ENCODE measurements at places on chromosomes 1 and 21. TPM values are rescaled to one million over a fixed set of nuclear protein-coding genes. Genes with fewer than 3 reads are reported as not detected.

- H3K27ac ChIP-seq: no peak overlapping the region
- DNase-seq: no peak
- no peaks in the 10 kb centered on the region for H3K36me3 ChIP-seq
- no peaks in the 10 kb centered on the region for H3K4me1 ChIP-seq
- H3K27me3 ChIP-seq: no peaks in the 10 kb centered on the region
These were observed 32.0 kb downstream of the TRIM67 start for GRCh38 chr1:231193710-231194340.

GRCh38 chr1:156816561-156817328 lies at the start of gene SH2D2A:
Gene SH2D2A, minus strand, starts transcription at chr1:156816848. Its CDS starts 140 bp downstream, at chr1:156816708.
- no peak within 1 kb of the TSS for H3K4me3 ChIP-seq
- no peak for DNase-seq
- peaks cover 47% of the 10 kb centered on the region for H3K27me3 ChIP-seq

- H3K36me3 ChIP-seq: no peaks in the 10 kb centered on the region
- H3K4me3 ChIP-seq: no peak overlapping the region
- no peak overlapping the region for H3K27ac ChIP-seq
These were observed 2.3 kb upstream of the EPS8L3 start for GRCh38 chr1:109765896-109766615.

- no peaks in the 10 kb centered on the region for H3K36me3 ChIP-seq
- H3K4me3 ChIP-seq: no peak overlapping the region
- no peak overlapping the region for H3K27ac ChIP-seq
- no peaks in the 10 kb centered on the region for H3K27me3 ChIP-seq
These were observed 466.1 kb downstream of the KCNT2 start for GRCh38 chr1:196142111-196142640.

- DNase-seq: no peak
- H3K27me3 ChIP-seq: no peaks in the 10 kb centered on the region
- H3K36me3 ChIP-seq: no peaks in the 10 kb centered on the region
These were observed 5.7 kb upstream of the IVL start for GRCh38 chr1:152902636-152903035.

DNA sequence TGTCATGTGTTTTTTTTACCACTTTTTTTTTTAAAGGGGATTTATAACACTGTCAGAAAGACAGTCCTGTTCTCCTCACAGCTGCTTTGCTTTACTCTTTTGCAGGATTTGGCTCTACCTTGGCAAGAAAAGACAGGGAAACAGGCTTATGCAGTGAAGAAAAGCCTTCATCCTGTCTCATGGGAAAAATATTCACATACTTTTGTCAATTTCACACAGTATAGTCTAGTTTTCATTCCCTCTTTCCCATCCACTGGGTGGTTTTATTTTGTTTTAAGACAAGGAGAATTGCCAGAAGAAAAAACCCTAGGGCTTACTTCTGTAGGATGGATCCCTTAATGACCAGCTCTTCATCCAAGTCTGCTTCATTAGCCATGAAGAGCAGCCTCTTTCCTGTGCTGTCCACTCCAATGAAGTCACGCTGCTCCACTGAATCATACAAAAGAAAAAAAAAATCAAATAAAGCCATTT lies 60.0 kb downstream of the EIF2B3 start:
- no peak overlapping the region for H3K4me3 ChIP-seq
- H3K4me1 ChIP-seq: no peaks in the 10 kb centered on the region
- DNase-seq: no peak
- no peak overlapping the region for H3K27ac ChIP-seq
- no peaks in the 10 kb centered on the region for H3K27me3 ChIP-seq

GRCh38 chr1:231310391-231310934 lies 27.2 kb downstream of the EXOC8 start:
- H3K4me1 ChIP-seq: no peaks in the 10 kb centered on the region
- no peak for DNase-seq
- H3K27ac ChIP-seq: no peak overlapping the region
- no peaks in the 10 kb centered on the region for H3K36me3 ChIP-seq
- no peak overlapping the region for H3K4me3 ChIP-seq

GRCh38 chr1:183546427-183546826 lies 43.8 kb downstream of the NCF2 start:
- no peak overlapping the region for H3K4me3 ChIP-seq
- H3K27me3 ChIP-seq: no peaks in the 10 kb centered on the region
- peaks cover 15% of the 10 kb centered on the region for H3K4me1 ChIP-seq
- H3K36me3 ChIP-seq: peaks cover 55% of the 10 kb centered on the region
- no peak for DNase-seq

GRCh38 chr1:104636581-104636980 lies 886.9 kb downstream of the AMY1C start:
- no peaks in the 10 kb centered on the region for H3K36me3 ChIP-seq
- H3K27me3 ChIP-seq: no peaks in the 10 kb centered on the region
- H3K4me3 ChIP-seq: no peak overlapping the region
- H3K27ac ChIP-seq: no peak overlapping the region

Gene SLC1A7
- not detected for total RNA-seq

Gene LRRC7
- total RNA-seq: not detected

- peaks cover 21% of the 10 kb centered on the region for H3K4me1 ChIP-seq
- no peaks in the 10 kb centered on the region for H3K36me3 ChIP-seq
- H3K27me3 ChIP-seq: no peaks in the 10 kb centered on the region
- H3K27ac ChIP-seq: no peak overlapping the region
- no peak for DNase-seq
- H3K4me3 ChIP-seq: no peak overlapping the region
These were observed 42.5 kb downstream of the C1orf21 start for GRCh38 chr1:184429335-184429734.

- no peak overlapping the region for H3K4me3 ChIP-seq
- no peaks in the 10 kb centered on the region for H3K27me3 ChIP-seq
- H3K36me3 ChIP-seq: no peaks in the 10 kb centered on the region
- no peak for DNase-seq
These were observed 156.0 kb downstream of the TGFB2 start for GRCh38 chr1:218501161-218501560.

DNA sequence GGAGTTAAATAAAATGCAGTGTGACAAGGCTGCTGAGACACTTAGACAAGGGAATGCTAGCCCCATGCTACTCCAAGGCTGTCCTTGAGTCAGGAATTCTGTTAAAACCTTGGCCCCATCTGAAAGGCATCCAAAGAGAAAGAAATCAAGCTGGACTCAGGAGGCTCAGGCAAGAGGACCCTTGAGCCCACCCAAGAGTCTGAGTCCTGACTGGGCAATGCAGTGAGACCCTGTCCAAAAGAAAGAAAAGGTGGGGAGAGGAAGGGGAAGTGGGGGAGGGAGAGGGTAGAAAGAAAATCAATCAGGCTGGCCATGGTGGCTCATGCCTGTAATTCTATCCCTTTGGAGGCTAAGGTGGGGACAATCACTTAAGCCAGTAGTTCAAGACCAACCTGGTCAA lies 26.7 kb downstream of the CLSTN1 start:
- peak overlapping the region; percentile 47 for H3K27ac ChIP-seq
- H3K27me3 ChIP-seq: no peaks in the 10 kb centered on the region
- H3K4me1 ChIP-seq: peaks cover 50% of the 10 kb centered on the region
- no peak overlapping the region for H3K4me3 ChIP-seq
- no peak for DNase-seq
